ENCODE measurements at places on chromosomes 1 and 21.
A peak's percentile ranks its signal among the peaks of the same experiment; 100 is the strongest.

DNA sequence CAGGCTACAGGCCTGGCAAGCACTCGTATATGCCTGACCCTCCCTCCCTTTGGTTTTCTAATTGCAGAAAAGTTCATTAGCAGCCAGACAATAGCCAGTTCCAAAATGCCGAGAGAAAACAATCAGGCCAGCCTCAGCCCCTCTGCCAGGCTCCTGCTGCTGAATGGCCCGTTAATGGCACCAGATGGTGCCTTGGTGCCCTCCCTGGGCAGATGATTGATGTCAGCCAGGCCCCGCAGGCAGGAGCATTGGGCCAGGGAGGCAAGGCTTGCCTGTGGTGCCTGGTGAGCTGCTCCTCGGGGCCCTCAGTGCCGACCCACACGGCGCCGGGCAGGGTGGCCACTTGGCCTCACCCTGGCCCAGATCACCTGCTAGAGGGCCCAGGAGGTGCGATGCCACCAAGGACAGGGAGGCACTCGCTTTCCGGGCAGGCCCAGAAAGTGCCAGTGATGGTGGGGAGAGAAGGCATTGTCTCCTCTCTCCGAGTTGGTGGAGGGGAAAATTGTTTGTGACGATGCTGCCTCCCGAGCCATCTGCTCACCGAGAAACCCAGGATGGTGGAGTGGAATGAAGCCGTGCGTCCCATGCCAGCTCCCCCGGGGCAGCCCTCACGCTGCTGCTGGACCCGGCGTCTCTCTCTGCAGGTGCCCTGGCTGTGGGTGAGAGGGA is 28.1 kb downstream of the QSOX1 start:
- DNase-seq, result no peak

- no peak for DNase-seq
Observed at GRCh38 chr1:16120407-16120806, 35.5 kb downstream of the EPHA2 start.

- no peak for DNase-seq
Observed at GRCh38 chr1:20505488-20505887, 2.5 kb downstream of the MUL1 start.

GRCh38 chr1:100482748-100483147 is 55.2 kb upstream of the GPR88 start:
- DNase-seq, result no peak

DNA sequence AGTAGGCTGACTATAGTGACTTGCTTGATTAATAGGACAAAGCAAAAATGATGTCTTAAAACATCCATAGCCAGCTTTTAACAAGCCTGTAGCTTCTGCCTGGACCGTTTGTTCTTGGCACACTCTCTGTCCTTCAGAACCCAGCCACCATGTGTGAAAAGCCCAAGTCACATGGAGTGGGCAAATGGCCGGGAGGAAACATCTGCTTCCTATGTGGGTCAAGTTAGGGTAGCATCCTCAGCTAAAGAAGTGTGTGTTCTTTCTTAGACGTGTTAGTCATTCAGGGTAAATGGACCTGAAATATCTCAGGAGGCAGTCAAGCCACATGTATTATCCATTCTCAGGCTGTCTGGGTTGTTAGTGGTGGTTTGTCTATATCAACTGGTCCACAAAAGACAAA is 23.4 kb downstream of the RD3 start:
- peak; percentile 50 for DNase-seq

DNA sequence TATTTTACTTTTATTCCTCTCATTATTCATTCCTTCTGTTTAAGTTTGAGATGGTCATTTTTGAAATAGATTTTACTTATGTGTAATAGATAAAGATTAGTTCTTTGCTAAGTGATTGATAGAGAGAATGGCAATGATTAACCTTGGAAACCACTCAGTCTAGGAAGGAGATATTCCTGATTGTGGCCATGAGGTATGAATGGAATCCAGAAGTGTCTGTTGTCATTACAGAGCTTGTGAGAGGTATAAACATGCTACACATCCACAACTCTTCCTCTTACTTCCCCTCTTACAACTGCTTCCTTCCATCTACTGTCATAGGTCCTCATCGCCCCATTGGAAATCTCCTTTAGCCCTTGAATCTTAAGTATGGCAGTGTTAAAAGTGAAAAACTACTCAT is 988.8 kb upstream of the B3GALT2 start:
- no peak for DNase-seq

GRCh38 chr1:158691907-158692306 is 5.4 kb upstream of the SPTA1 start:
- DNase-seq, result peak; percentile 3

GRCh38 chr1:41532206-41532975 is 47.9 kb upstream of the EDN2 start:
- DNase-seq, result no peak

- no peak for DNase-seq
Observed at GRCh38 chr1:158942490-158942889, 11.1 kb downstream of the PYHIN1 start.

DNA sequence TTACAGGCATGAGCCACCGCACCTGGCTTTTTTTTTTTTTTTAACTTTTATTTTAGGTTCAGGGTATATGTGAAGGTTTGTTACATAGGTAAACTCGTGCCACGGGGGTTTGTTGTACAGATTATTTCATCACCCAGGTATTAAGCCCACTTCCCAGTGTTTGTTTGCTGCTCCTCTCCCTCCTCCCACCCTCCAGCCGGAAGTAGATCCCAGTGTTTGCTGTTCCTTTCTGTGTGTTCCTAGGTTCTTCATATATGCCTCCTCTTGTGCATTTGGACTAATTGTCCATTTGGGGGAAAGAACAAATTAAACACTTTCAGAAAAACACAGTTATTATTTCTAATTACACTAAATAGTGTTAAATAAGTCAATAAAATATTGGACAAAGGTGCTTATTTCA is 1.1 kb upstream of the SLC2A7 start:
- no peak for DNase-seq

GRCh38 chr1:235009561-235010306 is 118.9 kb downstream of the TOMM20 start:
- no peak for DNase-seq

DNA sequence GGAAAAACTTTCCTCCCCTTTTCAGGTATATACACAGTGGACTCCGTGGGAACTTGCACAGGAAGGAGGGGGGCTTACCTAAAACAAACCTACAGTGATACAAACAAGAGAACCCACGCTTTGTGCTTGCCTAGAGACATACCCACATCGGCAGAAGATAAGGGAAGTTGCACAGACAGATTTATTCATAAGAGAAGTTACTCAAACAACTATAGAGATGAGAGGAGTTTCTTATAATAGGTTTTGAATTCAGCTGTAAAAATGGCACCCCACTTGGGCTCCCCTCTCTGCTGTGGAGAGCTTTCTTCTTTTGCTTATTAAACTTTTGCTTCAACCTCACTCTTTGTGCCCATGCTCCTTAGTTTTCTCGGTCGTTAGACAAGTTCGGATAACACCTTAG is 1.8 kb upstream of the DUSP12 start:
- DNase-seq, result no peak

- no peak for DNase-seq
Observed at GRCh38 chr1:53308506-53308905, 19.4 kb downstream of the LRP8 start.

DNA sequence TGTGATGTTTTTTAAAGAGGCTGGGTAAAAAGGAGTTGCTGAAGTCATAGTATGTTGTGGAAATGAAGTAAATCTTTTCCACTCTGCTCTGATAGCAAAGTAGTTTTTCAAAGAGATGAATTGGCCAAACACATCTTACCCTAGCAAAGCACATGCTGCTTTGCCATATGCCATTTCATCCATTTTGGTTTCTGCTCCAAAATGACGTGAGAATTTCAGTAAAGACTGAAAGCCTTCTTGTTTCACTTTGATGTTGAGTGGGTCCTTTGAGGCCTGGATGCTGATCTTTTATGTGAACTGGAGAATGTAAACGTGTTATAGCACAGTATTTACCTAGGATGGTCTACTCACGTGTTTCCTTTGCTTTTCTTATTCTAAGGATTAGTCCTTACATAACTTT is 73.3 kb upstream of the PGD start:
- no peak for DNase-seq

DNA sequence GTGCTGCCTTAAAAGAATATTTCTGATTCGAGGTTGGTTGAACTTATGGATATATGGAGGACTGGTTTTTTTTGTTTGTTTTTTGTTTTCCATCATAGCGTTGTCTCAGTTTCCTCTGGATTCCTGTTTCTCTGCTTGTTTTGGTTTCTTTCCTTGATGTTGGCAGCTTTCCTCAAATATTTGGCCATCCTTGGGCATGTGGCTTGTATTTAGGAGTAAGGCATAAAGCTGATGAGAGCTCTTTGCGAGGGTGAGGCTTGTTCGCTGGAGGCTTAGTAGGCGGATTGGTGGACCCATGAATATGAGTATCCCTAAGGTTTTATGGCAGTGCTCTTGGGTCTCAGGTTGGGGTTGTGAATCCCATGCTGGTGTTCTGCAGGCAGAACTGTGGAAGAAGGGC is 22.9 kb downstream of the DYRK1A start:
- no peak for DNase-seq

GRCh38 chr1:110088739-110089316 is 18.4 kb upstream of the ALX3 start:
- no peak for DNase-seq

DNA sequence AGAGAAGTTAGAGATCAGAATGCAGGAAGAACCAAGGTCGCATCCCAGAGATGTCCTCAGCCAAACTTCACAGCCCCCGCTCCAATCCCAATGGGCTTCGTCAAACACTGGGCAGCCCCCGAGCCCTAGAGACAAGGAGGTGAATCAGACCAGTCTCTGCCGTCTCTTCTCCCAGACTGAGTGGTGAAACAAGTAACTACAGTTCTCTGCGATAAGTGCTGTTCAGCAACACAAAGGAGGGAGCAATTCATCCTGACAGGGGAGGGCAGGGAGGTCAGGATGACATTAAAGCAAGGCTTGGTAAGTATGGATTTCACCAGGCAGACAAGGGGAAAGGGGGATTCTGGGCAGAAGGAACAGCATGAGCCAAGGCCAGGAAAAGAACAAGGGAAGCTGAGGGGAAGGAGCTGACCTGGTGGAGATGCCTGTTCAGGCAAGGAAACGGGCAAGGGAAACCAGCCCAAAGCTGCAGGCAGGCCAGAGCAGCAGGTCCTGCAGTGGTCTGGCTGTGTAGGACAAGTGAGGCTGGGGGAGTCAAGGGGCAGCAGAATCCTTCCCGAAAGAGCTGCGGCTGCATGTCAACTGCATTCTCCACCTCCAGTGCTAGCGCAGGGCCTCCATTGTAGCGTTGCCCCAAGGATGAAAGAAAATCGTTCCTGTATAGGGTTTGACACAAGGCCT is 13.6 kb upstream of the ERI3 start:
- no peak for DNase-seq

DNA sequence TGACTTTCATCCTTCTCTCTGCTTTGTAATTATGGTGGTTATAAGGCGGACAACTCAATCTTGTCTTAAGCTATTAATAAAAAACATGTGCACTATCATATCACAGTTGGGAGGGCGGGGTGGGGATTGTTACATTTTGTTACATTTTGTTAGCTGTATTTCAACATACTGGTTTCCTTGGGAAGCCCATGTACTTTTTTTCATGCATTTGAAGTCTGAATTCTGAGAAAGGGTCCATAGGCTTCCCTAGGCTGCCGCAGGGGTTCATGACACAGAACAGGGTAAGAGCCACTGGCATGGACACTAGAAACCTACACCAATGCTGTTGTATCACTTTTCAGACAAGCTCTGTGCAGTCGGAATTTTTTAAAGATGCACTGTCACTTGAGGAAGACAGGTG is 178.8 kb downstream of the ETS2 start:
- no peak for DNase-seq

GRCh38 chr1:4518621-4519020 is 135.8 kb upstream of the AJAP1 start:
- no peak for DNase-seq

- DNase-seq, result peak; percentile 85
Observed at GRCh38 chr1:233440951-233441401, 113.5 kb downstream of the MAP3K21 start.

GRCh38 chr21:36773117-36773516 is 74.2 kb downstream of the SIM2 start:
- DNase-seq, result peak; percentile 69

DNA sequence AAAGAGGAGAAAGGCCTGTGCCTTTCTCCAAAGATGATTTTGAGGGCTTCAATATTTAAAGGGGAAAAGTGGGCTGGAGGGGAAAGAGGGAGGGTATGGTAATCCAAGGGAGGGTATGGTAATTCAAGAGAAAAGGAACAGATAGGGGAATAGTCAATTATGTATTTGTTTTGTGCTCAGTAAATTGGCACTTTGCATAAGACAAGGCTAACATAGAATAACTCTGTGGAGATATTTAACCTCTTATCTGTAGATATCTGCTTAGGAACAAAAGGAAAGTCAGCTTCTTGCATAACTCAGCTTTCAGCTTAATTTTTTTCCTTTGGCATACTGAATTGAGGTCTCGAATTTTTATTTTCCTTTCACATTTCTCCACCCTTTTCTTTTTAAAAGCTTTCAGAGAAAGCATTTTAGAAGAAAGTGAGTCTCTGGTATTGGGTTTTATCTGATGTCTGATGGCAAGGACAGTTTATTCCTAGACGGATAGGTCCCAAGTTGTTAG is 119.9 kb upstream of the F3 start:
- no peak for DNase-seq

- peak; percentile 55 for DNase-seq
Observed at GRCh38 chr1:172397221-172397620, 23.3 kb upstream of the C1orf105 start.

DNA sequence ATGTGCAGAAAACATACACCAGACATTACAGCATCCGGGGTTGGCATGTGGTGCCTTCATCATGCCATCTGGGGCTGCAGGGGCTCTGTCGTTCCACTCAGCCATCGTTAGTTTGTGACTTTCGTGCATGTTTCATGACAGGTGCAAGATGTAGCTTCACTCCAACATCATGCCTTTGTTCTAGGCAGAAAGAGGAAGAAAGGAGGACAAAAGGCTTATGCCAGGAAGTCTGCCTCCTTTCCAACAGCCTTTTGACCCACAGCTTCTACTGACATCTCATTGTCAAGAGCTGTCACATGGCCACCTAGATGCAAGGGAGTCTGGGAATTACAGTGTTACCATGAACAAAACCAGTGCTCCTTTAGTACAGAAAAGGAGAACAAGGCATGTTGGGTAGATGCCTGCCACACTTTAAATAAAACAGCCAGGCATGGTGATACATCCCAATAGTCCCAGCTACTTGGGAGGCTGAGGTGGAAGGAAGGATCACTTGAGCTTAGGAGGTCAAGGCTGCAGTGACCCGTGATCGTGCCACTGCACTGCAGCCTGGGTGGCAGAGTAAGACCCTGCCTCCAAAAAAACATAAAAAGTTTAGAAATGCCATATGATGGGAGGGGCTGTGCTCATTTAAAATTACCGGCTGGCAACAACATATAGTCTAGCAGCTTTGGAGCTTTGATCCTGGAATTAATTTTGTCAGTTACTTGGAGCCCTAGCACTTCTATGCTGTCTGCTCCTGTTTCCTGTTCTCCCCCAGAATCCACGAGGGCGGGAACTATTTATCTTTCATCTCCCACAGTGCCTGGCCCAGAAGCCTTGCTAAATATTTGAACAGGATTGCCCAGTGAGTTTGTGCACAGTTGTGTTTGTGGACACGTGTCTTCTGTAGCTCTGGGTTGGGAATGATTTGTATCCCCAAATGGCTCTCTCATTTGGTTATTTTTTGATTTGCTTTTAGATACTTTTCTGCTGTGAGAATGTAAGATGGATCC is 7.4 kb downstream of the DOP1B start:
- peak; percentile 67 for DNase-seq

All from stomach (tissue), 19 donors.